ENCODE measurements at places on chromosomes 16 and 17.

DNA sequence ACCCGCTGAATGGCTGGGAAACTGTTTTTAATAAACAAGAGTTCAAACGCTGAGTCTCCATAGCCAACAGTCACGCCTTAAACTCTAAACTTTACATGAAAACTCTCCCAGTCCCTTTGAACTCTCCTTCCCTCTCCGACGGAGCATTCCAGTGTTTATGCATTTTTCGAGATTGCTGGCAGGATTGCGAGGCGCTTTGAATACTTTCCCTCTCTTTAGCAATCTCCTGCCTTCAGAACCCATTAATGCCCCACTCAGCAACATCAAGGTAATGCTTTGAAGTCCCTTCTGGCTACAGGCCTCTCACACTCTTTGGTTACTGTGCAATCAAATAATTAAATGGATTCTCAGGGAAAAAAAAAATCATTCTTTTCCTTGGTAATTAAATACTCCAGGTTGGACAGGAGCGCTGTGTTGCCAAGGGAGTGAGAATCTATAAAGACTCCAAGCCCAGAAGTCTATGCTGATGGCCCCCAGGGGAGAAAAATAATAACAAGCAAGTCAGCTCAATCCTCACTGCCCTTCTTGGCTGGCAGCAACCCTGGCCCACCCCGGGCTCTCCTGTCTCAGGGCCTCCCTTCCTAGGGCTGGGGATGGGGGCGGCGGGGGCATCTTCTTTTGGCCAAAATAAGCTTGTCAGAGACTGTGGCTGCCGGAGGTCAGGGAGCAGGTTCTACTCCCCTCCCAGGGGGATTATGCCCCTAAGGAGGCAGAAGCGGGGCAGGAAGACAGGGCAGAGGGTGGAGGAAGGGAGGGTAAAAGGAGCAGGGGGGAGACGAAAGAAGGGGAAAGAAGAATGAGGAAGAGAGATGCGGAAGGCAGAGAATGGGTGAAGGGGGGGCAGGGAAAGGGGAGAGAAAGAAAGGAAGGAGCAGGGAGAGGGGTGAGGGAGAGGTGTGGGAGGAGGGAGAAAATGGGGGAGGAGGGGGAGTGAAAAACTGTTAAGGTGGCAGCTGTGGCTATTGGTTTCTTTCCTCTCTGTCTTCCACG, 45.2 kb downstream of the AXIN2 start:
- DNase-seq, result no peak

DNA sequence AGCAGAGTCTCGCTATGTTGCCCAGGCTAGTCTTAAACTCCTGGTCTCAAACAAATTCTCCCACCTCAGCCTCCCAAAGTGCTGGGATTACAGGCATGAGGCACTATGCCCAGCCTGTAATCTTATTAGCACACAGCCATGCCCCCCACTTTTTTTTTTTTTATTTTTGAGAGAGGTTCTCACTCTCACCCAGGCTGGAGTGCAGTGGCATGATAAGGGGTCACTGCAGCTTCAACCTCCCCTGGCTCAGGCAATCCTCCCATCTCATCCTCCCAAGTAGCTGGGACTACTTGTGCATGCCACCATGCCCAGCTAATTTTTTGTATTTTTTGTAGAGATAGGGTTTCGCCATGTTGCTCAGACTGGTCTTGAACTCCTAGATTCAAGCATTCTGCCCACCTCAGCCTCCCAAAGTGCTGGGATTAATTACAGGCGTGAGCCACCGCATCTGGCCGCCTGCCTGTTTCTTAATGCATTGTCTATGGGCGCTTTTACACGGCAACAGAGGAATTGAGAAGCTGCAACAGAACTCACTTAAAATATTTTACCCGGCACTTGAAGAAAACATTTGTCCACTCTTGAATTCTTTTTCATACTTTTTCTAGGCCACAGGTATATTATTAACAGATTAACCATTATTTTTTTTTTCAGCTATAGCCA, 8.8 kb upstream of the CEP20 start:
- no peak for DNase-seq

GRCh38 chr16:50861451-50861850, 119.6 kb downstream of the CYLD start:
- DNase-seq, result no peak

- no peak for DNase-seq
These were observed 7.5 kb upstream of the SPPL2C start for GRCh38 chr17:45837187-45837586.

DNA sequence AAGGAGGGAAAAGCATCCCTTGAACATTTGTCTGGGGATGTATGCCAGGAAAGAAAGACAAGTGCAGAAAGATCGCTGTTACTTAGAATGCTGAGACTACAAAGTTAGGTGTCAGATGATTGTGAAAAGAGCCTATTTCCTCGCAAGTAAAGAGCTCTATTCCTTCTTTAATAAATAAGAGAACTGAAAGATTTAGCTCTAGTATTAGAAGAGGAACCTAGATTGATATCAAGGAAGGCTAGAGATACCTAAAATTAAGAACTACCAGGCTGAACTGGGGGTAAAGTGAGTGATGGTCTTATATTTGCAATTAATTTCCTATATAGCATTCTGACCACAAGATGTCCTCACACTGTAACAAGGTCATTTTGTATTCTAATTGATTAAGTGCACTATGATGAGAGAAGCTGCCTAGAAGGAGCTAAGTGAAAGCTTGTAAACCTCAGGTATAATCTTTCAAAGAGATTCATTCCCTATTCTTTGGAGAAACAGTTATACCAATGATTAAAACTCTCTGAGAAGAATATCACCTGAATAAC, 62.3 kb downstream of the SSH2 start:
- DNase-seq, result no peak

GRCh38 chr16:17375461-17376304, 95.1 kb downstream of the XYLT1 start:
- DNase-seq, result no peak

DNA sequence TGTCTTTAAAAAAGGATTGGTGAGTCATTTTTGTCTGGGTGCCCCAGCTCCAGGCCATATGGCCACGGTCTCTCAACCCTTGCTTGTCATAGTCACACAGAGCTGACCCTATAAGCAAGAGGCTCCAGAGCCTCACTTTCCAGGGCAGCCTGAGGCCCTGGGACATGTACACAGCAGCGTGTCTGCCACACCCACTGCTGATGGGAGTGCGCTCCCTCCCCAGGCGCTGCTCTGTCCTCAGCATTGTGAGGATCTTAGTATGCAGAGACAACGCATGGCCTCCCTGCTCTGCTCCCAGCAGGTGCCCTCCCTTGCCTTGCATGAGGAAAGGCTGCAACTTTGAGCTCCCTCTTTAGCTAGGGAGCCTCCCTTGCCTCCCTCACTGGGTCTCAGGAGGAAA, 80.8 kb upstream of the CRHR1 start:
- DNase-seq, result no peak

GRCh38 chr17:47352848-47353247, 29.1 kb downstream of the EFCAB13 start:
- DNase-seq, result no peak

GRCh38 chr17:70172923-70173322, 3.6 kb downstream of the KCNJ2 start:
- no peak for DNase-seq

GRCh38 chr17:29197516-29198272, 17.5 kb upstream of the MYO18A start:
- DNase-seq, result no peak
